ENCODE measurements at places on chromosomes 3 and 15. TPM values are rescaled to one million over a fixed set of nuclear protein-coding genes. Genes with fewer than 3 reads are reported as not detected.

Gene LYZL4
- polyA plus RNA-seq, result not detected

Gene SLC28A2
- polyA plus RNA-seq, result not detected

Gene C2CD4A
- 0.04 TPM for polyA plus RNA-seq

Gene PAK6
- polyA plus RNA-seq, result 16.6 TPM

Gene REC114
- polyA plus RNA-seq, result not detected

Gene VILL
- polyA plus RNA-seq, result 16.7 TPM

Gene STX19
- polyA plus RNA-seq, result 14.4 TPM

Gene ALDH1A3
- 32.8 TPM for polyA plus RNA-seq

Gene HDC
- polyA plus RNA-seq, result 1.5 TPM

All from esophagus (tissue), 2 donors.